ENCODE measurements at places on chromosomes 5 and 9. TPM values are rescaled to one million over a fixed set of nuclear protein-coding genes. Genes with fewer than 3 reads are reported as not detected.
A peak's percentile ranks its signal among the peaks of the same experiment; 100 is the strongest.

INSL6 gene
- total RNA-seq: not detected

NXNL2 gene
- total RNA-seq: 1.6 TPM

DEPDC1B gene
- 2.2 TPM for total RNA-seq

MOB3B gene
- 3.9 TPM for total RNA-seq

ELOVL7 gene
- 0.72 TPM for total RNA-seq

C7 gene
- total RNA-seq: not detected

HRH2 gene
- total RNA-seq: 1.9 TPM

PRSS3 gene
- total RNA-seq: not detected

PCDHAC1 gene
- total RNA-seq: 5.9 TPM

ZMYND19 gene
- total RNA-seq: 31.1 TPM

RLN1 gene
- 0.53 TPM for total RNA-seq

RGS3 gene
- 106 TPM for total RNA-seq

PCSK5 gene
- 11.5 TPM for total RNA-seq

GRCh38 chr5:109351988-109352864 lies 57.5 kb downstream of the PJA2 start:
- no peak for DNase-seq

- DNase-seq: no peak
Measured at GRCh38 chr5:124203303-124203702, 543.1 kb downstream of the ZNF608 start.

DNA sequence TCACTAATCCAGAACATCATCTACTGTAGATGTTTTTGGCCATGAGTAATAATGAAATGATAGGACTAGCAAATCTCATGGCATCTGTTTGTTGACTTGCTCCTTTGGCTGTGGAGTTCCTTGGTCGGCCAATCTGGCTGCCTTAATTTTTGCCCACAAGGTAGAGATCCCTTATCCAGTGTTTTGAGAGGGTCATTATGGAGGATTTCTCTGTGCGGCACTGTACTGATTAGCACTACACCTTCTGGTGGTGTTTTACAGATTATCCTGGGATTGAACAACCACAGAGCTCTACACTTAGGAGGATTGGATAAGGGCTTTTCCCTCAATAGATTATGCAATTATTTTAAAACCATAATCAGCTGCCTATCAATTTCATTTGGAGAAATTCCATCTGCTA lies 3.2 kb upstream of the ENHO start:
- DNase-seq: no peak

GRCh38 chr9:114086607-114087006 lies 8.5 kb upstream of the AMBP start:
- DNase-seq: no peak

DNA sequence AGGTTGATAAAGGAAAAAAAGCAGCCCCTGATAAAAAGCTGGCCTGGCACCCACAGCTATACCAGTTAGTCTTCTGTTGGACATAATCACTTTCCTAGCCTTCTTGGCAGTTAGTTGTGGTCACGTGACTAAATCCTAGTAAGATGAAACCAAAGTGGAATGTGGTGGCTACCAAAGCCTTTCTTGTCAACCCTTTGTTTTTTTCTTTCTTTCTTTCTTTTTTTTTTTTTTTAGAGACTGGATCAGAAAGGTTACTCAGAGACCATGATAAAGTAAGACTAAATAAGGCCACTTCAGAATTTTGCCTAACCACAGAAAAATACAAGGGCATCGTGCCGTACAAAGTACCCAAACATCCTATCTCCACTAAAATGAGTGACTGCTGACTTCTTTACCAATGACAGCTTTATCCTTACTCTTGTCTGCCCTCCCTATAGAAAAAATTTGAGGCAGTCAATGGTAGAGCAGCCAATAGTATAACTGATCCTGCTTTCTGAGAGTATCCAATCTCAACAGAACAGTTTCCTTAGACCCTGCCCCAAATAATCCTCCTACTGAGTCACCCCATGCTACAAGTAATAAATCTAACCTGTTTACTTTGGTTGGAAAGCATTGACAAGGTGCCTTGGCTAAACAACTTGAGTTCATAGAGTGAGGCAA lies 14.2 kb upstream of the KIF27 start:
- DNase-seq: peak; percentile 88

DNA sequence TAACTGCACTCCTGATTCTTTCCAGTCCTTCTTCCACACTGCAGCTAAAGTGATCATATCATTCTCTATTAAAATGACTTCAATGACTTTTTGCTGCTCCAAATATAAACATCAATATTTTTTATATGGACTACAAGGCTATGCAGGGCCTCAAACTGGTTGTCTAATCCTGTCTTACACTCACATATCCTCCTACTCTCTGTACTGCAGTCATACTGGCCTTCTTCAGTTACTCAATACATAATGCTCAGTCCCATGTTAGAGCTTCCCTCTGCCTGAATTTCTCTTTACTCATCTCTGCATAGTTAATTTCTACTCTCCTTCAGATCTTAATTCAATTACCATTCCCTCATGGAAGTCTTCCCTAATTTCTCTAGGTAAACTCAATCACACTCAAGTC lies 3.4 kb downstream of the MEIKIN start:
- DNase-seq: no peak

- no peak for DNase-seq
Measured at GRCh38 chr9:101397746-101398067, 711 bp downstream of the MRPL50 start.

GRCh38 chr5:95440825-95441224 lies 49.7 kb downstream of the FAM81B start:
- no peak for DNase-seq

DNA sequence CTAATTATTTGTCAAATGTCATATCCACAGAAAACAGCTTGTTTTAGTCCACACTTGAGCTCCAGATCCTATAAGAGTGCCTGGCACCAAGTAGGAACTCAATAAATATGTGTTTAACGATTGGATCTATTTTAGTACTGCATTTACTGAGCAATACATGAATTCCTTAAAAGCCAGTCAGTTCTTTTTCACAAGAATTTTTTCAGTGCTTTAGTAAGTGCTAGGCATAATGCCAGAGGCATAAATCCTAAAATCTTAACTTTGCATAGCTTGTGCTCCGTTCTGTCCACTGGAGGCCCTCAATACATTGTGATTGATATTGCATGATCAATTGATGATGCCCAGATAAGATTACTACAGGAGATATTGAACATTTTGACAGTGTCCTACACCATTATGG lies 67.3 kb upstream of the PCSK5 start:
- DNase-seq: no peak

GRCh38 chr5:75545131-75545530 lies 33.4 kb downstream of the POLK start:
- DNase-seq: no peak

DNA sequence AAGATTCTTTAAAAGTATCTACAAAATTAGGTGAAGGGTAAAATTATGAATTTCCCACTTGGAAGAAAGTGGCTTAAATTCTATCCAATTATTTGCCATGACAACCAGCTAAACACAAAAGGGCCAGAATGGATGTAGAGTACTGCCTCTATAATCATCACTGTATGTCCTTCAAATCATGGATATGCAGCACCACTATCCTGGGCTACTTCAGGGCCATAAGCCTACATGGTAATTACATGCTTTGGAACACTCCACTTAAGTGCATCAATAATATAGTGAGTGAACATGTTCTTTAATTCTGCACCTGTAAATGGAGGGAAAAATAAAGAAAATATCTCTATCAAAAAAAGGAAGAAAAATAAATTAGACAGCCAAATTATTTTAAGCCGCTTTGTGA lies 575.2 kb downstream of the ISL1 start:
- DNase-seq: no peak

DNA sequence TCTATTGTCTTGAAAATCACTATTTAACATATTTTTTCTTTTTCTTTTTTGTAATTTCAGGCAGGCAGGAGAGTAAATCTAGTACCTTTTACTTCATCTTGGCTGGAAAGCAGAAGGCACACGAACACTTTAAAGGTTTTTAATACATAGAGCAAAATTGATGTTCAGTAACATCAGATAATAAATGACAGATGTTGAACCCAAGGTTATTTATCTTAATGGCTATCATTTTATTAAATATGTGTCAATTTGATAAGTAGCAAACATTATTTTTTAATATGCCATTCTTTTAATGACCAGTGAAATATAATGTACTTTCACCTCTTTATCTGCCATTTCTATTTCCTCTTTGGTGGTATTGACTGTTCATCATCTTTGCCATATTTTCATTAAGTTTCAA lies 381.2 kb downstream of the ARHGEF28 start:
- DNase-seq: no peak

DNA sequence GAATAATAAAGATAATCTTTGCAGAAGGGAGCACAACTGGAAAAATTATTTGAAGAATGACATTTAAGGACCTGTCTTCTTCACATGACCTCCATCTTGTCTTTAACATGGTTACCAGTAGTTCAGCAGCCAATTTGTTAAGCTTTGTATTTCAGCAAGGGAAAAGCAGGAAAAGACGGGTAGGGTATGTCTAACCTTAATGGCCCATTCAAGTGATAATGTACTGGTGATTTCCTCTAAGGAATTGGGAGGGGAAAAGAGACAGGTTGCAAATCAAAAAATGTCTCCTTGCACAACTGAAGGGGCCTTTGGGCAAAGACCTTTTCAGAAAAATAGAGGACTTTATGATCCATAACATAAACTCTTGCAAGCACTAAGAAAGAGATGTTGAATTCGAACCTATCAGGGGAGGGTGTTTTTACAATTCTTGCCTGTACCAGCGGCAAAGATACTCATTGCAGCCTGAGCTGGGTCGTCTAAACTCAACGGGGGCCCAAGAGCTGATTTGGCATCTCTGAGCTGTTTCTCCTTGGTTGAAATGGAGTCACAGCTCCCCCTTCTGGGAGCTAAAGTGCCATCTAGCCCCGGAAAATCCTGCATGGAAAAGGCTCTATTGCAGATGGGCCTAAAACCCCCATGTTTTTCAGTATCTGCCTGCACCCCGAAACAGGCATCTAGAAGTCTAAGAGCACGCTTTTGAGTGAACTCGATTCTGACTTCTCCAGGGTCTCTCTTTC lies 3.8 kb downstream of the BRINP1 start:
- DNase-seq: no peak

- no peak for DNase-seq
Measured at GRCh38 chr5:159053216-159053615, 46.5 kb downstream of the EBF1 start.

DNA sequence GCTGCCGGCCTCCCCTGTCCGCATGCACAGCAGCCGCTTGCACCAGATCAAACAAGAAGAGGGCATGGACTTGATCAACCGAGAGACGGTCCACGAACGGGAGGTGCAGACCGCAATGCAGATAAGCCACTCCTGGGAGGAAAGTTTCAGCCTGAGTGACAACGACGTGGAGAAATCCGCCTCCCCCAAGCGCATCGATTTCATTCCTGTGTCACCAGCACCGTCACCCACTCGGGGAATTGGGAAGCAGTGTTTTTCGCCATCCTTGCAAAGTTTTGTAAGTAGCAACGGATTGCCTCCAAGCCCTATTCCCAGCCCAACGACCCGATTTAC lies 75.3 kb downstream of the PIP5K1B start:
- no peak for DNase-seq

- DNase-seq: no peak
Measured at GRCh38 chr5:176629853-176630680, at the start of the genes EIF4E1B and SNCB. TSS of gene EIF4E1B (plus strand) at chr5:176630675. CDS start at chr5:176642788, 12,113 bp downstream. TSS of gene SNCB (minus strand) at chr5:176630534. CDS start at chr5:176629654, 880 bp downstream.

GRCh38 chr5:169978714-169979113 lies 1.6 kb downstream of the INSYN2B start:
- peak; percentile 23 for DNase-seq

DNA sequence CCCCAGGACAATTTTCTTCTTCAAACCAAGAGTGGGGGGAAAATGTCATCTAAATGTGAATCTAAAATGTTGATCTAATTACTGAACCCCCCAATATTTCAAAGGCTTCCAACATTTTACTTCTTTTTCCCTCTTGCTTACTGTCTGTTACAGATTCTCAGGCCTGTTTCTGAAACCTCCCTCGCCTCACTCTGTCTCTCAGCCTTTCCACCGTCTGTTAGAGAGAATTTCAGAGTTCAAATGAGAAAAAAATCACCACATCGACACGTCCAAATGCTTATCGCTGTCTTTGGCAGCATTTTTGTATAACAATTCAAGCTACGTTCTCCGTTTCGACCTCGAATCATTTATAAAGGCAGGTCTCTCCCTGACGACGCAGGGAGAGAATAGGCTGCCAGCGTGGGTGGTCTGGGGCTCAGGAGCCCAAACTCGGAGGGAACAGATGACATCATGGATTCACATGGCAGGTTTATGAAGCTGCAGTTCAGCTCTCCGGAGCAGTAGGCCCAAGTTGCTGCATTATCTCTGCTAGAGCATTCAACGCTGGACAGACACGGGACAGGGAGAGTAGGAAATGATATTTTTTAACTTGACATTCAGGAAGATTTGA lies 139.8 kb downstream of the GAS1 start:
- DNase-seq: peak; percentile 47

DNA sequence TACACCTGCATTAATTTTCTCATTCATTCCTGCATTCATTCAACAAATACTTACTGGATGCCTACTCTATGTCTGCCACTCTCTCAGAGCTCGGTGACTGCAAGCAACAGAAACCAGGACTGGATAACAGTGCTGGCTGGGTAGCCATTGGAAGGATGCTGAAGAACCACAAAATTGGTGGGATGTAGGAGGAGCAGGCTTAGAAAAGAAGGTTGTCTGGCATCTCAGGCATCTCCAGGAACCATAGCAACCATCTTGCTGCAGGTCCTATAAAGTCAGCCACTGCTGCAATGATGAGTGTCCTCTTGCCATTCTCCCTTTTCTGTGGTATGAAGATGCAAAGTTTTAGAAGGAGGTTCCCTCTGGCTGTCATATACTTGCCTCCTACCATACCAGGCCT lies 168.6 kb downstream of the FGF18 start:
- DNase-seq: no peak

DNA sequence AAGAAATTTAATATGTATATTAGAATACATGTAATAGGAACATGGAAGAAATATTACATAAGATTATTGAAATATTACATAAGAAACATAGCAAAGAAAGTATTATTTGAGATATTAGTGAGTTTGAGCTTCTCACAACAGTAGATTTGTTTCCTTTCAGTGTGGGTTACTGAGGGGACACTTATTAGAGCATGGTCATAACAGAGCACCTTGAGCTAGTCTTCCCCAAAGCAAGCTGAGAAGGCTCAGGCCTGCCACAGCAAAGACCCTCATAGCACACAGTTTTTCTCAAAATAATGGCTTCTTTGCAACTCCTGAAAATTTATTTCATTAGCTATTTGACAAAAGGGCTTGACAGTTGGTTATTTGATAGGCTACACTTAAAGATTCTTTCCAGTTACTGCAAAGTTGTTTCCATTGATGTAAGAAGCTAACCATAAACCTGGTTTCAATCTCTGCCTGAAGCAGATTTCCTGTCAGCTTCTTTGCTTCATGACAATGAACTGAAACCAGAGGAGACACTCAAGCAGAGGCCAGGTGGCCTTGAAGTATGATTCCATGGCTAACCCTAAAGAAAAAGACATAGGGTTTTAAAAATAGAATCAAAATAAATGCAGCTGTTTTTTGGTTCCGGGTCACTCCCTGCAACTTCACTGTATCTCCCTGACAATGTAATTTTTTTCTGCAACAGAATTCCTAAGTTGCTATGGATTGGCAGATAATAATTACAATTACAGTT lies 68.6 kb downstream of the ERMP1 start:
- no peak for DNase-seq

- DNase-seq: no peak
Measured at GRCh38 chr9:110546411-110546871, 33.1 kb downstream of the SVEP1 start.

- peak; percentile 30 for DNase-seq
Measured at GRCh38 chr5:142013734-142014521, 1.1 kb upstream of the GNPDA1 start.

Data from astrocyte (in vitro differentiated cells and primary cell).